ENCODE measurements at places on chromosomes 7 and 10.
A peak's percentile ranks its signal among the peaks of the same experiment; 100 is the strongest.

- no peak for DNase-seq
Measured at GRCh38 chr7:45224832-45225231, 67.2 kb downstream of the RAMP3 start.

- DNase-seq = no peak
Measured at GRCh38 chr10:1608851-1609647, 128.3 kb downstream of the ADARB2 start.

GRCh38 chr10:27774831-27775230, 29.2 kb upstream of the MKX start:
- no peak for DNase-seq

DNA sequence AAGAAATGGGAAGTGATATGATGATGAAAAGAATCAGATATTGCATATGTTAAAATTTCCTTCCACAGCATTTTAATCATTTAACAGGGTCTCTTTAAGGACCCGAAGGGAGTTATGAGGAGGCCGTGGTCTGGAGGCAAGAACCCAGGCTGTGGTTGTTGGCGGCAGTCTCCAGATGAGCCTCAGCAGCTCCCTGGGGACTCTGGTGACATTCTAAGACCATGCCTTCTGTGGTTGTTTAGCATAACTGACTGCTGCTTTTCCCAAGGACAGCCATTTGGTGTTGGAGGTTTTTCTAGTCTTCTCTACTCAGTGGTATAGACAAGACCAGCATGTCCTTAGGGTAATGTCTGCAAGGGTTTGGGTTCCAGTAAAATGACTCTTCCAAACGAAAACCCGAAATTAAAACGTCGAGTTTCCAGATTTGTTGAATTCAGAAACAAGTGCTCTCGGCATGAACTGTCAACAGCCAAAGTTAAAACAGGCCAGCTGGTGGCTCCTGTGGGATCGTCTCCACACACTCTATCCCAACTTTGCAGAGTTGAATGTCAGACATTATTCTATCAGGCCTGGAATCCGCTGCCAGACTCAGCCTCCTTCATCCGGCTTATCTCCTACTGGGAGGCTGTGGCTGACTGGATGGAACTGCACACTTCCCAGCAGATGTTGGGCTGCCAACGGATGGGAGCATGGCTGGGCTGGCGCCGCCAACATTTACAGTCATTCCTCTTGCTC, 183.1 kb downstream of the TAX1BP1 start:
- DNase-seq = no peak

- no peak for DNase-seq
Measured at GRCh38 chr7:36840904-36841303, 116.6 kb upstream of the AOAH start.

DNA sequence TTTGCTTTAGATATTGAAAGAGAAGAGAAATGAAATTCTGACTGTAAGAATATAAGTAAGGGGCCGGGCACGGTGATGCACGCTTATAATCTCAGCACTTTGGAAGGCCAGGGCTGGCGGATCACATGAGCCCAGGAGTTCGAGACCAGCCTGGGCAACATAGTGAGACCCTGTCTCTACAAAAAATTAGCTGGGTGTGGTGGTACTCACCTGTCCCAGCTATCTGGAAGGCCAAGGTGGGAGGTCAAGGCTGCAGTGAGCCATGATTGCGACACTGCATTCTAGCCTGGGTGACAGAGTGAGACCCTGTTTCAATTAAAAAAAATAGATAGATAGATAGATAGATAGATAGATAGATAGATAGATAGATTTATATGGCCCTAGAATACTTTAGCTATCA, 82.3 kb downstream of the BTRC start:
- no peak for DNase-seq

GRCh38 chr10:99057936-99058690, 177.5 kb downstream of the HPSE2 start:
- DNase-seq = no peak

DNA sequence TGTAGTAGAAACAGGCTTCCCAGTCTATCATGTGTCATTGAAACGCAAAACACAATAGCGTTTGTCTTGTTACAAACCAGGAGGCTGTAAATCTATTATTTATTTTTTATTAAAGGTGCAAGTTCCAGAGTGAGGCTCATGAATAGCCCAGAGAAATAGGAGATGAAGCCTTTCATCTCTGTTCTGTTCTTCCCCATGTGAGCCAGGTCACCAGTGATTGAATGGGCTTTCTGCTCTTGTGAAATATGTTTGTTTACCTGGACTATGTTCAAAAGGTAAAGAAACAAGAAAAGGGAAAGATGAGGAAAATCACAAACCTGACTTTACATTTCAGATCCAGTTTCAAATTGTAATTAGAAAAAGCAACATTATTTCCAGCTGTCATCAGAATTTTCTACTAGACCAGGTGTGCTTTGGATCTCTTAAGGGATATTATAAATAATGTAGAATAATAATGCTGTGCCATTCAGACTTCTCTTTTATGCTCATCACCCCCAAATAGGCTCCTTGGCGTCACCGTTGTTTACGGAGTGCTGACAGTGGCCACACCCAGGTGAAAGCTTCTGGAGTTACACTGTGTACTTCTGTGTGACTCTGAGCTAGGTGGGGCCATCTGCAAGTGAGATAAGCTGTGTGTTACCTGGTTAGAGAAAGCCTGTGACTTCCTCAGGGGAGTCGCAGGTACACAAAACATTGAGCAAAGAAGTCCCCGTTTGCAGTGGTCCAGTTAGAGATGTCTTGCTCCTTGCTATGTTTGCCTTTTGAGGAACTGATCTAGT, 274.9 kb downstream of the SDK1 start:
- DNase-seq = no peak

GRCh38 chr10:56370217-56371113, 9.4 kb upstream of the ZWINT start:
- no peak for DNase-seq

DNA sequence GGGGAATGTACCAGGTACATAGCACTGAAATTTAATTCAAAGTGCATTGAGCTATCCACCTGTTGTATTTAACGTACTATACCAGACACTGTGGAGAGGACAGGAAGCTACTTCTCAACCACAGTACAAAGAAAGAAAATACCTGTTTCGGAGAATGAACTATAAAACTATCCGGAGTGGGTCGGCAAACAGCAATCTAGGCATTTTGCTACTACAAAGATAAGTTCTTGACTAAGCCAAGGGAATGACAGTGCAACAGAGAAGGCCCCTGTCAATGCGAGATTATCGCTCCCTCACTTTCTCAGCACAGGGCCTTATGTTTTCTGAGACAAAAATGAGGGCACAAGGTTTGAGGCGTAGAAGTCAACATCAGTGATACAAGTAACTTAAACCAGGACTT, 27.4 kb downstream of the SFMBT2 start:
- no peak for DNase-seq

GRCh38 chr7:80147543-80148391, 13.1 kb downstream of the GNAI1 start:
- DNase-seq = no peak

GRCh38 chr7:155682484-155682883, 38.0 kb downstream of the RBM33 start:
- no peak for DNase-seq

GRCh38 chr10:93702210-93703001, at the start of gene FRA10AC1:
TSS of gene FRA10AC1 (minus strand) at chr10:93702592. CDS start at chr10:93700106, 2,486 bp downstream.
- peak; percentile 83 for DNase-seq

- DNase-seq = no peak
Measured at GRCh38 chr7:2965301-2965700, 78.4 kb downstream of the CARD11 start.

GRCh38 chr7:151060416-151061212, 1.2 kb downstream of the SLC4A2 start:
- DNase-seq = no peak

- DNase-seq = no peak
Measured at GRCh38 chr10:10973310-10973709, 44.4 kb upstream of the CELF2 start.

DNA sequence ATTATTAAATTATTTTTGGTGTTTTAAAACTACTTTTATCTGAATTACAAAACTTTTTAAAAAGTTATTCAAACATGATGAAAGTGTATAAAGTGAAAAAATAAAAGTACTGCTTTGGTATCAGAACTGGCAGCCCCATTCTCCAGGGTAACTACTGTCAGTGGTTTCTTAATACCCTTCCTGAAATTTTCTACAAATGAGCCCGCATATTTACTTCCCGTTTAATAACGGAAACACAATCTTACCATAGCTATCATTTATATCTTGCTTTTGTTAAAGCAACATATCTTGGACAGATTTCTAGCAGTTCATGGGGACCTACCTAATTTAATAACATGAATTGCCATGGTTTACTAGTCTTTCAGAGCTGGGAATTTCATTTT, 249.9 kb downstream of the RNLS start:
- DNase-seq = no peak

- no peak for DNase-seq
Measured at GRCh38 chr10:85863301-85864172, 503.1 kb downstream of the GRID1 start.

DNA sequence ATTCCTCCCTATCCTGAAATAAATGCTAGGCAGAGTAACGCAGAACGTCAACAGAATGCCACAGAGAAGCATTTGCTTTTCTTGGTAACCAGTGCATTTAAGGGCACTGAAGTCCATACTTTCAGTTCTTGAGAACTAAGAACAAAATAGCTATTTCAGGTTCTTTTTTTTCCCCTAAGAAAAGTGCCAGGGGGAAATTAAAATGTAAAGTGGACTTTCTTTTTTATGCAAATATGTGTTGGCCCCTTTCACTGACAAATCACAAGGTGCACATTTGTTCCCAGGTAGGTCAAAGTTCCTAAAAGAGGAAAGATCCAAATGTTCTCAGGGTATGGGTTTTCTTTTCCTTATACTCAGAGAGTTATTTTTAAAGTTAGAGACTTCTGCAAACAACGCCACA, 151.5 kb downstream of the HPSE2 start:
- DNase-seq = no peak

DNA sequence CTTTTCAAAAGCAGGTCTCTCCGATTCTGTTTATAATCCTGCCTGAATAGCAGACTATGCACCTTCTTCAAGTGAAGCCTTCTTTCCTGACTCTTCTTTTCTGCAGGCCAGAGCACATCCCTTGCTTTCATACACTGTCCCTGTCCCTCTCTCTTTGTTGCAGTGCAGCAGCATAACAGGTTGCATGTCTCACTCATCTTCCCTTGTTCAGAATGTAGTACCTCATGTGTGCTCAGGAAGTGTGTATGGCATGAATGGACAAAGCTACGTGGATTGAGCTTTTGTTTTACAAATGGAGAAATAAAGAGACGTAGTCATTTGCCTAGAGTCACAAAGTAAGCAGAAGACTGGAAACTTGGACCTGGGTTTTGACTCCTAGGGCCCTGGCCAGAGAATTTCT, 68.0 kb downstream of the PTPRZ1 start:
- DNase-seq = no peak

DNA sequence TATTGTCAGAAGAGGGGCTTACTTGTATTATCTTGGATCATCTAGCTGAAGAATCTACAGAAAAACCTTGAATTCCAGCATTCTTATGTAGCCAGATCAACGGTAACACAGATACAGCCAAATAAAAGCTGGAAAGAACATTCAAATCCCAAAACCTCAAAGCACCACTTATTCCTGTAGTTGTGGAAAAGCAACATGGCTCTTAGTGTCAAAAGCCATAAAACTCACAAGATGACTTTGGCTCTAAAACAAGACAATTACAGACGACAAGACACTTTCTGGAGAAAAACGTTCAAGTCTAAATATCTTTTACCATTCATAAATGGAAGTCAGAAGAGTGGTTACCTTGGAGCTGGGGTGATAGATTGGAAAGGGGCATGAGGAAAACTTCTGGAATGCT, 173.0 kb downstream of the HERPUD2 start:
- no peak for DNase-seq
